ENCODE measurements at places on chromosomes 2 and 18.

DNA sequence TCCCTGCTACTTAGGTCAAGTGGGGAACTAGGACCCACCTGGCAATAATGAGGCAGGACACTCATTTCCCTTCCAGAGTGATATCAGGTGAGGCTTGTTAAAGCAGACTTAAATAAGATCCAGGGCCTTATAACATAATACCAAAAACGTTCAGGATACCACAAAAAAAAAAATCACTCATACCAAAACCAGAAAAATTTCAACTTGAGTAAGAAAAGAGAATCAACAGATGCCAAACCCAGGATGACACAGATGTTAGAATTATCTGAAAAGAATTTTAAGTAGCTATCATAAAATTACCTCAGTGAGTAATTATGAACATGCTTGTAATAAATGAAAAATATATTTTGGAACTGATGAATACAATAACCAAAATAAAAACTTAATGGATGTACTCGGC, 255.6 kb upstream of the OSR1 start:
- no peak for DNase-seq

DNA sequence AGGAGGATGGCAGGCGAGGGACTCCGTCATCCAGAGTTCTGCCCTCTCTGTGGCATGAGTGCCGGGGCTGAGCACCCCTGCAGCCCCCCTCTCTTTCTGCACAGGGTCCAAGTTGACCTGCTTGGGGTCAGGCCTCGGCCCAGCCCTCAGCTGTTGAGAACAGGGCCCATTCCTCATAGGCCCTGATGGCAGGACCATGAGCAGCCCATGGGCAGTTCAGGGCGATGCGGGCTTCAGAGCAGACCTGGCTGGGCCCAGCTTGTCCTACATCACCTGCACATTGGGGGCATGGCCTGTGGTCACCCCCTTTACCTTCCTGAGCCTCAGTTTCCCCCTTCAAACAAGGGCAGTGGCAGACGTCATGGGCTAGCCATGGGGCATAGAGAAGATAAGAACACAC, 238.1 kb downstream of the SEPTIN10 start:
- no peak for DNase-seq

- DNase-seq: no peak
Observed at GRCh38 chr2:58871469-58872142, 630.5 kb upstream of the FANCL start.

DNA sequence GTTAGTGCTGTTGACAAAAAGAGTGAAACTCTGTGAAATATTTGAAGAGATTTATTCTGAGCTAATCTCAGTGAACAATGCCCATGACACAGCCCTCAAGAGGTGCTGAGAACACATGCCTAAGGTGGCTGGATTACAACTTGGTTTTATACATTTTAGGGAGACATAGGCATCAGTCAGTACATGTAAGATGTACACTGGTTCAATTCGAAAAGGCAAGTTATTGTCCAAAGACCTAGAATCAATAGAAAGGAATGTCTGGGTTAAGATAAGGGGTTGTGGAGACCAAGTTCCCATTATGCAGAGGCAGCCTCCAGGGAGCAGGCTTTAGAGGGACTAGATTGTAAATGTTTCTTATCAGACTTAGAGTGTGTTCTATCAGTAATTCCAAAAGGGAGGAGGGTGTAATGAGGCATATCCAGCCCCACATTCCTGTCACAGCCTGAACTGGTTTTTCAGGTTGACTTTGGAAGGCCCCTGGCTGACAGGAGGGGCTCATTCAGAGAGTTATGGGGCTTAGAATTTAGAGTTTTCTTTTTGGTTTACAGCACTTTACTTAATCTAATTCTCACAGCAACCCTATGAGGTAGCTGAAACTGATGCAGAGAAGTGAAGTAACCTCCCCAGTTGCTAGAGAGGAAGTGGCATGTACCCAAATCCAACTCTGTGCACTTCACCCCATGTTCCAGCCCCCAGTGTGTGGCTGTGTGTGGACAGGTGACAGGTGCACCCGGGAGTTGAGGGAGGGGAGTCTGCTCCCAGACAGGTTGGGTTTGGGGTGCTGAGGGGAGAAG, 28.3 kb upstream of the ASAP2 start:
- no peak for DNase-seq

GRCh38 chr2:64035072-64035942, 16.1 kb upstream of the VPS54 start:
- no peak for DNase-seq

Data from stimulated activated CD4-positive, alpha-beta T cell treated with anti-CD3 and anti-CD28 coated beads, Interleukin-2, amount 100 ng/mL, for 24 hours (primary cell).